ENCODE measurements at places on chromosomes 12 and 14. TPM values are rescaled to one million over a fixed set of nuclear protein-coding genes. Genes with fewer than 3 reads are reported as not detected.

ANO2 gene
- 0.63 TPM for total RNA-seq

IAPP gene
- total RNA-seq: 0.09 TPM

STAC3 gene
- 15.3 TPM for total RNA-seq

LMNTD1 gene
- not detected for total RNA-seq

CAPS2 gene
- 6.0 TPM for total RNA-seq

TSPAN11 gene
- total RNA-seq: 26.1 TPM

PDZRN4 gene
- total RNA-seq: 5.0 TPM

ZNF268 gene
- 34.1 TPM for total RNA-seq

Data from cardiac muscle cell (in vitro differentiated cells and primary cell).